ENCODE measurements at places on chromosomes 13 and 19.

DNA sequence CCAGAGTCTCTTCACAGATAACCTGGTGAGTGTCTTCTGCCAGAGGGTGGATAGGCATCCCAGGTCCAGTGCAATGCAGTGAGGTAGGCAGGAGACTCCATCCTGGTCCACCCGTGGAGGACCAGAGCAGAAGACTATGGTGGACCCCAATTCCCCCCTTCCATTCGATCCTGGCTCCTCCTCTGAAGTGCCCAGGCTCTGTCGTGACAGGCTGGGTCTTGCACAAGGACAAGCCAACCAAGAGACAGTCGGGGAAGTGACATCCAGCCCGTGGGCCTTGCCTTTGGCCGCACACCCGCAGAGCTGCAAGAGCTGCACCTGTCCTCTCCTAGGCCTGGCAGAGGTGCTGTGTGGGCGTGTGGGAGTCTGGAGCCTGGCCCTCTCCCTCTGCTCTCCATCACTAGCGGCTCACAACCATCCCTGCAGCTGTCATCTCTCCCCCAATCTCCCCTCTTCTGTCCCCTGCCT, 3.1 kb downstream of the ZNF784 start:
- no peak for DNase-seq

DNA sequence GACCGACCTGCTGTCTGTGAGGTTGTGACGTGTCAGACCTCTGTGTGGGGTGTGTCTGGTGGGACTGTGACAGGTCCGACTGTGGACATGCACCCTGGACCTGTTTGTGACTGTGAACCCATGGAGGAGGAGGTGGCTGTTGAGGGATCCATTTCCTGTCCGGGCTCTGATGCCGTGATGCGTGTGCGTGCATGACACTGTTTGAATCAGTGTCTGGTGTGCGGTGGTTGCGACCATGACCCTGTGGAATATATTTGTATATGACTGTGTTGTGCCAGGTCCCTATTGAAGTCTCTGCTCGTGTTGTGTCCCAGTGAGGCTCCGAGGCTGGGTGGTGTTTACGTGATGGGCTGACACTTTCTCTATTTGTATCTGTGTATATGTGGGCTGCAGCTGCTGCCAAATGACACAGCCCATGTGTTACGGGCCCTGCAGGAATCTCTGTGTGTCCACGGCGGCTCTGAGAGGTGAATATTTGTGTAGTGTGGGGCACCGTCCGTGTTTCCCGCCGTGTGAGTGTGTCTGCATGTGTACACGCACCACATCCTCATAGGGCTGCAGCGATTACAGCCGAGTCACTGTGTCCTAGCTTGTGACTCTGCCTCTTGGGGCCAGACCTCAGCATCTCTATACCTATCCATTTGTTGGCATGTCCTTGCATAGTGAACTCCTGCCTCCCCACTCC, 18.3 kb downstream of the CCDC97 start:
- peak; percentile 42 for DNase-seq

DNA sequence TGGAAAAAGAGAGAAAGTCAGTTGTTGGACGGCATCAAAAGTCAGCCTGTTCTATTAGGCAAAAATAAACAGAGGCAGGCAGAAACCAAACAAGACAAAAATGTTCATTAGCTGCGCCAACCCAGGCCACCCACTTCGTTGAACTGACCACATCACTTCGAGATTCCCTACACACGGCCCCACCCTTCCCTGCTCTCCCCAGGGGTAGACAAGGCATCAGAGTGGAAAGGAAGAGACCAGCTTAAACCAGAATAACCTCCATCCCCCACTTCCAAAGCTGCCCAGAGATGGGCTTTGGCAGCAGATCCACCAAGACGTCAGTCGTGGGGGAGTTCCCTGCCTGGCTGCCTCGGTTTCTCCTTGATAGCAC, 204.6 kb upstream of the TSHZ3 start:
- no peak for DNase-seq

- peak; percentile 99 for DNase-seq
Measured at GRCh38 chr19:1094978-1095701, at the start of gene POLR2E. TSS of gene POLR2E (minus strand) at chr19:1095375. CDS start at chr19:1095315, 60 bp downstream.

GRCh38 chr19:13451434-13451995, 54.8 kb downstream of the CACNA1A start:
- no peak for DNase-seq

GRCh38 chr13:50798923-50799322, 44.6 kb downstream of the DLEU7 start:
- DNase-seq = no peak

- DNase-seq = no peak
Measured at GRCh38 chr13:99085139-99085807, 107.4 kb upstream of the DOCK9 start.

- DNase-seq = no peak
Measured at GRCh38 chr13:99298056-99298455, 9.1 kb downstream of the GPR183 start.

DNA sequence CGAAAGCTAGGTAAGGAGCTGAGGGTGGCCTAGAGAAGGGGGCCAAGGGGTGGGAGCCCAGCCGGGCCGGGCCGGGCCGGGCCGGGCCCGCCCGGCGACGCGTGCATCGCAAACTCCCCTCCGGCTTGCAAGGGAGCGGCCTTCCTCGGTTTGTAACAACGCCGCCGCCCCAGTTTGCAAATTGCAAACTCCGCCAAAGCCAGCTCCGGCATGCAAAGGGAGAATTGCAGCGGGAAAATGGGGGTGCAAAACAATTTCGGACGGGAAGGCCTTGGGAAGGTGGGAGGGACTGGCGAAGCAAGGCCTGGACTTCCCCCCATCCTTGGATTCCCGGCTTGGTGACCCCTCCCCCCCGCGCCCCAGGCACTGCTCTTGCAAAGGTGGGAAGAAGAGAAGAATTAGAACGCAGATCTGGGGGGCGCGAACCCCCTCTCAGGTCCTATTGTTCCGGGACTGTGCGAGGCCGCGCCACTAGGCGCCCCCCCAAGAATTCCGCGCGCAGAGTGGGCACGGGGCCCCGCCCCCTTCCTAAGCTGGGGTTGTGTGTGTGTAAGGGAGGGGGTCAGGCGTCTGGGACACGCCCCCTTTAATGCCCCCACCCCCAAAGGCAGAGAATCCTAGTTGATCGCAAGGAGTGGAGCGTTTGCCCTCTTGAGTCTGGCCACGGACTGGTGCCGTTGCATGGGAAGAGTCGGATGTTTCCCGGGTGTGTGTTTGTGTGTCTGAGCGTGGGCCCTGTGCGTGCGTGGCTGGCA, 926 bp downstream of the PRR12 start:
- peak; percentile 78 for DNase-seq

DNA sequence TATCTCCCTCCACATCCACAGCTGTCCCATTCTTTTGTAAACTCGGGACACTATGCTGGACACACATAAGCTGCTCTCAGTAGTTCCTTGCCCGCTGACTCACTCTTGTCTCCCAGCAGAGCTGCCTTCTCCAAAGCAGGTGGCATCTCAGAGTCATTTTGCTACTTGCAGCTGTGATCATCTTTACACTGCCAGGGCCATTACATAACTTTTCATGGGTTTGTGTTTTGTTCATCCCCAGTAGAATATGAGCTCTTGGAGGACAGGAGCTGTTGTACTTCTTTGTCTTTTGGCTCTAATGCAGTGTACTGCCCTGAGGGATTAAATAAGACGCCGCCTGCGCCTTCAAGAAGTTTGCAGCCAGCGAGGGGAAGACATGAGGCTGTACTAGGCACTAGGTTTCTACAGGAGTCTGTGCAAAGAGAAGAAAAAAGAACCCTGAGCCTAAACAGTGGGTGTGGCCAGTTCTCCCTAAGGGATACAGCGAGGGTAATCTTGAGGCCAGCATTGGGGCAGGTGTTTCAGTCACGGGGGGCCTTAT, 40.8 kb upstream of the GPR183 start:
- no peak for DNase-seq

DNA sequence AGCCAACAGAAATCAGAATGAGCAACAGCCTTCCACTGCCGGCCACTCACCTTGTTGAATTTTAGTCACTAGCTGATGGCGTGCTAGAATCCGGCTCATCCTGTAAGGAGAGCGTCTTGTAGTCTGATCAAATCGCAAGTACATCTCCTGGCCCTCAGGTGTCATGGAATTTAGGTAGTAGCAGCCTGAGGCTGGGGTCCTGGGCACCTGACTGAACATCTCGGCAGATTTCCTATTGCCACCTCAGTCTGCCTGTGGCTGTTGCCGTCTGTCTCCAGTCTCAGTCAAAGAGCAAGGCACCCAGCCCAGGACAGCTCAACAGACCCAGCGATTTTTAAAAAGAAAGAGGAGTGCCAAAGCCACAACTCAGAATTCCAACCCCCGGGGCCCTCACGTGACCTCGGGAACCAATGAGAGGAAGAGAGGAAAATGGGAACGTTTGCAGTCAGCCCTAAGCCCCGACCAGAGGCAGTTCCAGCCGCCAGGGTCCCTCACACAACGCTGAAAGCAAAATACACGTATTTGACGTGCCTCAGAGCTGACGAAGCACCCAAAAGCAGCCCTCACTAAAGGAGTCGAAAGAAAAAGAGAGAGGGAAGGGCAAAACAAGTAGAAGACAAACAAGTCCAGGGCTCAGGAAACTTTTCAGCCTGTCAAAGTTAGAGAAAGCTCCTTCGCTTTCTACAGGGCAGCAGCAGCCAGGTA, at the start of gene STARD13:
TSS of gene STARD13 (minus strand) at position 336 of the 705 bp plus-strand sequence. CDS start at position 219, 117 bp downstream.
- DNase-seq = peak; percentile 76

GRCh38 chr19:30371161-30371836, 885 bp upstream of the ZNF536 start:
- no peak for DNase-seq

- DNase-seq = no peak
Measured at GRCh38 chr19:36635342-36635741, 30.2 kb downstream of the ZNF382 start.

DNA sequence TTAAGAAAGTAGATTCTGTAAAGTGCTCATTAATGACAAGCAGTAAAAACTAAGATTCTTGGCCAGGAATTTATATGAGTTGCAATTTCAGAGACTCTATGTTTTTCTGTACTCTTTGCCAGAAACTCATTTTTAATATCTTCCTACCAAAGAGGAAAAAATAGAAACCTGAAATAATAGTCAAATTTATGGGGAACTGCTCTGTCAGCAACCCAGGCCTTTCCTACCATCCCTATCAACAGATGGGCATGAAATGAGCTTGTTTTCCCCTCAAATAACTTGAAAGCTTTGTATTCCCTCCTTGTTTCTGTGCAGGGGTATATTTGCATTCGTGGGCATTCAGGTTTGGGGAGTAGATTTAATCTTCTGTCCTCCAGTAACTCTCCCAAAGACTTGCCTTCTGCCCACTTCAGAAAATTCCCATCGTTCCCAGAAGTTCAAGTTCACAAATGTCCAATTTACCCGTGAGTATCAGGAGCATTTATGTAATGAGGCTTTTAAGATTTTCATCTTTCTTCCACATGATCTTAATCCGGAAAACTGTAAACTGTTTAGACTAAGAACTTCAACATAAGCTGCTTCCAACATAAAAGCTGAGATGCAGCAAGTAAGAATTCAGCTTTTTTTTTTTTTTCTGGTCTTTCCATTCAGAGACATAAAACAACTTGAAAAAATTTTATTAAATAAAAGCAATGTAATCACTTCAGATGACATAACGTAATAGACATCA, 363.1 kb downstream of the EFNB2 start:
- DNase-seq = no peak

- DNase-seq = no peak
Measured at GRCh38 chr13:77692746-77693448, 4.6 kb upstream of the SLAIN1 start.

- no peak for DNase-seq
Measured at GRCh38 chr19:50826492-50827240, 3.1 kb upstream of the KLK1 start.

DNA sequence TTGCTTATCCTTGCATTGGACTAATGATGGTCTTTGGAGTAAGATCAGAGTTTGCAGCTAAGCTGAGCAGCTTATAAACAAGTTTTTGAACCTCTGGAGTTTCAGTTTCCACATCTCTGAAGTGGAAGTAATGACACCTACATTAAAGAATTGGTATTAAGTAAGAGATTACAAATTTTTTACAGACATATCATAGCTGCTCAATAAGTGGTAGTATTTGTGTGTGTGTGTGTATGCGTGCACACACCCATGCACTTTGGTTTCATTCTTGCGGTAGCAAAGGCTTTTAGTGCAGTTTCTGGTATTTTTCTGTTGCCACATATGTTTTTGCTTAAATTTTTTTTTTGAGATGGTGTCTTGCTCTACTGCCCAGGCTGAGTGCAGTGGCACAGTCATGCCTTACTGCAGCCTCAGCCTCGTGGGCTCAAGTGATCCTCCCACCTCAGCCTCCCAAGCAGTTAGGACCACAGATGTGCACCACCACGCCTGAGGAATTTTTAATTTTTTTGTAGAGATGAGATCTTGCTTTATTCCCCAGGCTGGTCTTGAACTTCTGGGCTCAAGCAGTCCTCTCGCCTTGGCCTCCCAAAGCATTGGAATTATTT, 4.5 kb downstream of the NAA16 start:
- no peak for DNase-seq

DNA sequence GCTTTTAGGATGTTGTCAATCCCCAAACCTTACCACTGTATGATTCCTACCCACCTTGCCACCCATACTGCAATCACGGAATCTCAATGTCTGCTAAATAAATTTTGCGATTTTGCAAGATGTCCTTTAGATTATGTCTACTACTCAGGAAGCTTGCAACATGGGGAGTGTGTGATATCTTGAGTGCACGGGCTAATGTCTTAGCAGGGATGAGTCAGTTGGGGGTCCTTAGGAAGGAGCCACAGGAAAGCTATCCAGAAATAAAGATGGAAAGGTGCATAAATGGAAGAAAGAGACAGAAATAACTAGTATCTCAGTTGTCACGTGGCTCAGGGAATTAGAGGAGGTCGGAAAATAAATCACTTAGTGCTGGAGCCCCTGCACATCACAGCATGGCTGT, 77.1 kb downstream of the NALCN start:
- no peak for DNase-seq

GRCh38 chr13:75875450-75875849, 239.3 kb downstream of the LMO7 start:
- DNase-seq = no peak

DNA sequence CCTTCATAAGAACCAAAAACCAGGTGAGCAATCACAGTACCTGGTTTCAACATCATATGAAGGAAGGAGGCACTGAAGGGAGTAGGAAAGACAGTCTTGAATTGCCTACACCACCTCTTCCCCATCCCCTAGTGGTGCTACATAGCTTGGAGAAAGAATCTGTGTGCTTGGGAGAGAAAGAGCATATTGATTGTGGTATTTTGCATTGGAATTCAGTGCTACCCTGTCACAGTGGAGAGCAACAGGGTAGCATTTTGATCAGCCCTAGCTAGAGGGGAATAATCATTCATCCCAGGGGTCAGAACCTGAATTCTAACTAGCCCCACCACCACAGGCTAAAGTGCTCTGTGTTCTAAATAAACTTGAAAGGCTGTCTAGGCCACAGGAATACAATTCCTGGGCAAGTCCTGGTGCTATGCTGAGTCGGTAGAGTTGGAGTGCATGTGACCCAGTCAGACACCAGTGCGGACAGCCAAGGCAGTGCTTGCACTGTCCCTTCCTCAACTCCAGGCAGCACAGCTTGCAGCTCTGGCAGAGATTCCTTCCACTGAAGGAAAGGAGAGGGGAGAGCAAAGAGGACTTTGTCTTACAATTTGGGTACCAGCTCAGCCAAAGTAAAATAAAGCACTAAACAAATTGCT, 158.7 kb downstream of the VWA8 start:
- no peak for DNase-seq

GRCh38 chr13:79870766-79871165, 389.8 kb downstream of the NDFIP2 start:
- DNase-seq = no peak

Measured in NCI-H69 (cell line).